NCI-H524 (cell line): ENCODE measurements at places on chromosomes 6 and 20.

- no peak for DNase-seq
Observed at GRCh38 chr20:8118039-8118438, 14.0 kb upstream of the PLCB1 start.

DNA sequence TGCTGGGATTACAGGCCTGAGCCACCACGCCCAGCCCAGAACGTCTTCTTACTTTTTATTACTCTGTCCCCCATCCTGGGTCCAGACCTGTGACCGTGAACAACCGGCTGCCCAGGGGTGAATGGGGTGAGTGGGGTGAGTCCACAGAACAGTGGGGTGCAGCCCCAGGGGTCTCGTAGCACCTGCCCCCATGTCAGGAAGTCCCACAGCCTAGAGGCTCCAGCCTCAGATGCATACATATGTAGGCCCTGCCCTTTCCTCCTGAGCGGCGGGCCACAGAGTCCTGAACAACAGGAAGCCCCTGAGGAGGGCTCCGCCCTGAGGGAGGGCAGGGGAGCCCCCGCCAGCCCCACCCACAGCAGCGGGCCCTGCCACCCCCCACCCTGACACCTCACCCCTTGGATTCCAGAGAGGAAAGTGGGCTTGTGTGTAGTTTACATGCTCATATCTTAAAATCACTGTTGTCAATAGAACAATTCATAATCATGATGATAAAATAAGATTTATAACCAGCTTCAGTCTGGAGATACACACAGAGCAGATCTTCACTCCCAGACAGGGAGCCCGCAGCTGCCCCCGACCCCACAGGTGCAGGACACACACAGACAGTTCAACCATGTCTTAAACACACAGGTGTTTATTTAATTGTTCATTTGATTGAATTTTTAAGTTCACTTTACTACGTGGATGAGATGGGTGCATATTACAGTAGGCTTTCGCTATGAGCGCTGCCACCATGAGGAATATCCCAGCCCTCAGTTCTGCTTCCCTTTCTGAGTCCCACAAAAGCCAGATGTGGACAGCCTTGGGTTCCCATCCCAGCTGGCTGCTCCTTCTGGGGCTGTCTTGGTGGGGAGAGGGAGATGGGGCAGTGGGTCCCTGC, 12.4 kb upstream of the GMEB2 start:
- DNase-seq: no peak

DNA sequence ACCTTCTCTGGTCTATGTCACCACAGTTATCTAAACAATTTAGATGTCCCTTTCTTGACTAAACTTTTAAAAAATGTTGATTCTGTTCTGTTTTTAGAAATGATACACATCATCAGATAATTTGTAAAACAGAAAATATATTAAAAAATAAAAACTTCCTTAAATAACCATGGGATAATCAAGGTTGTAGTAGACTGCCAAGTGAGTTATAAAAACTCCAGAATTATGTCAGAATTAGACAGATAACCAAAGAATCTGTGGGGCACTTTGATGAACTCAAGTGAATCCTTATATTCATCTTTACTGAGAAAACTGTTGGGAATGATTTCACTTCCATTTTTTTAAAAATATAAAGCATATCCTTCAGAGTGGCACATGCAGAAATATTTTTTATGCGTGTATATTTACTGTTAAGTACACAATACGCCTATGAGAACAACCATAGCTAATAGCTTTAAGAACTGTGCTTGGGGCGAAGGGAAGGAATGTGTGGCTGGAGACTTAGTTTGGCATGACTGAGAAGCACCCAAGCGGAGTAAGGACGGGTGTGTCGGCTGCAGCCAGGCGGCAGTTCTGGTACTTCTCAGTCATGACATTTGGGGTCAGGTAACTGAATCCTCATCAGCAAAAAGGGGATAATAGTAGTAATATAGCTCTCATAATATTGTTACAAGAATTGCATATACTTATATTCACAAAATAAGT, 604.7 kb upstream of the CITED2 start:
- DNase-seq: no peak

GRCh38 chr6:54248994-54249393, 59.2 kb upstream of the TINAG start:
- DNase-seq: no peak

DNA sequence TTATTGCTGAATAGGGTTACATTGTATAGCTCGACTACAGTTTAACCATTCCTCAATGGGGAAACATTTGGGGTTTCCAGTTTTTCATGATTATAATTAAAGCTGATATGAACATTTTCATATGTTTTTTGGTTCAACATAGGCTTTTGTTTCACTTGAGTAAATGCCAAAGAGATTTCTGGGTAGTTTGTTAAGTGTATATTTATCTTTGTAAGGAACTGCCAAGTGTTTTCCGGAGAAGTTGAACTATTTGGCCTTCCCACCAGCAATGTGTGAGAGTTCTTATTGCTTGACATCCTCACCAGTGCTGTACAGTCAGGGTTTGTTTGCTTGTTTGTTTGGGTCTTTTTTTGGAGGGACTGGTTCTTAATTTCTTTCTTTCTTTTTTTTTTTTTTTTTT, 83.7 kb upstream of the RALY start:
- no peak for DNase-seq
